ENCODE measurements at places on chromosomes 11 and 22. TPM values are rescaled to one million over a fixed set of nuclear protein-coding genes. Genes with fewer than 3 reads are reported as not detected.

AIFM3 gene
- 2.6 TPM for total RNA-seq

KRTAP5-1 gene
- total RNA-seq, result not detected

IGLL1 gene
- total RNA-seq, result not detected

SCGB1A1 gene
- not detected for total RNA-seq

ENTHD1 gene
- total RNA-seq, result not detected

SCN3B gene
- 2.5 TPM for total RNA-seq

RIMBP3C gene
- total RNA-seq, result 0.34 TPM

OR2D2 gene
- 0.27 TPM for total RNA-seq

CAVIN3 gene
- total RNA-seq, result 7.9 TPM

MAP6 gene
- 4.3 TPM for total RNA-seq

OTOG gene
- total RNA-seq, result 0.21 TPM

TMEM86A gene
- total RNA-seq, result 6.5 TPM

CALCB gene
- total RNA-seq, result not detected

VPREB1 gene
- total RNA-seq, result not detected

BLID gene
- total RNA-seq, result 0.33 TPM

TREH gene
- 0.33 TPM for total RNA-seq

SCN4B gene
- total RNA-seq, result 0.36 TPM

CRYBB2 gene
- total RNA-seq, result 0.33 TPM

NCF4 gene
- total RNA-seq, result not detected

DUSP18 gene
- total RNA-seq, result 12.4 TPM

CLCF1 gene
- total RNA-seq, result 3.2 TPM

TMEM223 gene
- total RNA-seq, result 23.3 TPM

DRAP1 gene
- 49.3 TPM for total RNA-seq

RBMXL2 gene
- total RNA-seq, result not detected

MRPL48 gene
- total RNA-seq, result 35.9 TPM

MMP10 gene
- total RNA-seq, result 0.71 TPM

SLC37A2 gene
- total RNA-seq, result 1.3 TPM

MRPL11 gene
- total RNA-seq, result 69.8 TPM

KDM4E gene
- total RNA-seq, result not detected

ELFN2 gene
- 1.3 TPM for total RNA-seq

KAT5 gene
- 61.7 TPM for total RNA-seq

VWCE gene
- 5.4 TPM for total RNA-seq

VEGFB gene
- 66.3 TPM for total RNA-seq

OR52E8 gene
- not detected for total RNA-seq

SREBF2 gene
- 119 TPM for total RNA-seq

OR5T3 gene
- total RNA-seq, result not detected

BBOX1 gene
- total RNA-seq, result 0.27 TPM

NXPE2 gene
- not detected for total RNA-seq

CDON gene
- 157 TPM for total RNA-seq

All from type B pancreatic cell (in vitro differentiated cells).